ENCODE measurements at places on chromosomes 7 and 10. TPM values are rescaled to one million over a fixed set of nuclear protein-coding genes. Genes with fewer than 3 reads are reported as not detected.

SLC16A9 gene
- total RNA-seq, result 10.4 TPM

PLAC9 gene
- total RNA-seq, result not detected

DNA sequence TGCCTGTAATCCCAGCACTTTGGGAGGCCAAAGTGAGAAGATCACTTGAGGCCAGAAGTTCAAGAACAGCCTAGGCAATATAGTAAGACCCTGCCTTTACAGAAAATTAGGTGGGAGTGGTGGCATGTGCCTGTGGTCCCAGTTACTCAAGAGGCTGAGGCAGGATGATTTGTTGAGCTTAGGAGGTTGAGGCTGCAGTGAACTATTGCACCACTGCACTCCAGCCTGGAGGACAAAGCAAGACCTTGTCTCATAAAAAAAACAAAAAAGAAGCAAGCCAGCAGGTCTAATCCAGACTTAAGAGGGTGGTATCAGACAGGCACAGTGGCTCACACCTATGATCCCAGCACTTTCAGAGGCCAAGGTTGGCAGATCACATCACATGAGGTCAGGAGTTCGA lies 24.5 kb upstream of the KCTD7 start:
- no peak for DNase-seq

OPTN gene
- total RNA-seq, result 108 TPM

- no peak for DNase-seq
Measured at GRCh38 chr10:42932116-42932515, 144.8 kb upstream of the RET start.

Data from kidney epithelial cell (primary cell).